ENCODE measurements at places on chromosomes 7 and 10. TPM values are rescaled to one million over a fixed set of nuclear protein-coding genes. Genes with fewer than 3 reads are reported as not detected.

The C1QL3 gene
- total RNA-seq: not detected

The ASB10 gene
- total RNA-seq: not detected

The MYL10 gene
- total RNA-seq: not detected

The TSPAN33 gene
- total RNA-seq: 4.1 TPM

The FANK1 gene
- 0.25 TPM for total RNA-seq

The CASTOR2 gene
- total RNA-seq: 3.1 TPM

The NCF1 gene
- total RNA-seq: 4.5 TPM

The ARHGEF35 gene
- 2.0 TPM for total RNA-seq

The ACSM6 gene
- total RNA-seq: not detected

The LRIT1 gene
- not detected for total RNA-seq

The LRRC18 gene
- total RNA-seq: not detected

The AMPH gene
- total RNA-seq: not detected

The LZTS2 gene
- 9.6 TPM for total RNA-seq

The MYH16 gene
- total RNA-seq: not detected

The MSS51 gene
- 1.1 TPM for total RNA-seq

The OR2A12 gene
- total RNA-seq: not detected

The EXOSC1 gene
- total RNA-seq: 28.8 TPM

The C10orf143 gene
- 4.3 TPM for total RNA-seq

The TRPV6 gene
- not detected for total RNA-seq

The LRRC61 gene
- total RNA-seq: 3.1 TPM

The PHTF2 gene
- 22.6 TPM for total RNA-seq

The PON1 gene
- total RNA-seq: not detected

The PSTK gene
- total RNA-seq: 16.1 TPM

The STOX1 gene
- total RNA-seq: 0.25 TPM

The SLC25A13 gene
- total RNA-seq: 12.7 TPM

The CALML3 gene
- total RNA-seq: not detected

The FAM25A gene
- total RNA-seq: not detected

The PPP1R3C gene
- total RNA-seq: not detected

The HIBADH gene
- total RNA-seq: 6.3 TPM

The WNT16 gene
- total RNA-seq: not detected

The OR13A1 gene
- total RNA-seq: not detected

Data from CD4-positive, alpha-beta T cell (primary cell).